Activated effector memory CD4-positive, alpha-beta T cell treated with Interleukin-2 at 50 U/mL for 16 hours (primary cell): ENCODE measurements at places on chromosomes 1 and 21.

DNA sequence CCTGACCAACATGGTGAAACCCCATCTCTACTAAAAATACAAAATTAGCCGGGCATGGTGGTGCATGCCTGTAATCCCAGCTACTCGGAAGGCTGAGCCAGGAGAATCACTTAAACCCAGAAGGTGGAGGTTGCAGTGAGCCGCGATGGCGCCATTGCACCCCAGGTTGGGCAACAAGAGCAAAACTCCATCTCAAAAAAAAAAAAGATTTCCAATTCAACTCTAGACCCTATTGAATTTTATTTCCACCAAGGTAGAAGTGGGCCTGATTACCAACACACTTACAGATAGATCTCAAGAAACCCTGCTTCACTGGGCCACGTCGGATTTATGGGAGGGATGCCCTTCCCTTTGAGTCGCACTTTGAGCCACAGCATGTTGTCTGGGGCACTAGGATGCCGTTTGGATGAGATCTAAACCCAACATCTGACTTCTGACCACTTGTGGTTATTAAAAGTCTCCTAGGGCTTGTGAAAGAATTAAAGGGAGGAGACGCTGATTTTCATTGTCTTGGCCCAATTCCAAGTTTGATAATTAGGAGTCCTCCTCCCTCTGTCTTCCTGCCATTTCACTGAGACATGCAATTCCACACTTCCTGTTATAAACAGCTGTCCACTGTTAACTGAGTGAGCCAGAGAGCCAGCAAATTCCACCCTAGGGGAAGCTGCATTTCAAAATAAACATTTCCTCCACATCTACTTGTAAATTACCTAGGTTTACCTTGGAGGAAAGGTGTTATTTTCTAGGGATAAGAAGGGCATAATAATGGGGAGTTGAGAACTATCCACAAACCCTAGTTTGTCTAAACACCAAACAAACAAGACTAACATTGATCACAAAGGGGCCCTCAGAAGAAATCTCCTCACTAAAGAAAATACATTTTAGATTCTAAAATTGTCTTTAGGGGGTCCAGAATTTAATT, 5.2 kb upstream of the RERE start:
- DNase-seq = no peak

DNA sequence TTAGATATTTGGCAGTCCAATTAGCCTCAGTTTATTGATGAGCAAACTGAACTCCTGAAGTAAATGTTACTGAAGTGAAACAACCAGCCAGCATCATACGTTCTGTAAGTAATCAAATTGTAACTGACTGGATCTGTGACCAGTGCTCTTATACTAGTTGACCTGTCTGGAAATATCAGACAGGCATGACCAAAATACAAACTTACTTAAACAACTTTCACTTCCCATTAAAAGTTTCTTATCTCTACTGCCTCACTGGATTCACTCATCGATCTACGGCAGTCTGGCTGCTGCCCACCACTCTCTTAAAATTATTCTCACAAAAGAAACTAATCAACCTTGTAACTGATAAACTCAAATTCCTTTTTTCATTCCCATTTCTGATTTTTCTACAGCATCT, 56.4 kb downstream of the WDR3 start:
- DNase-seq = no peak

GRCh38 chr1:157803851-157804250, 16.1 kb downstream of the FCRL1 start:
- DNase-seq = no peak

DNA sequence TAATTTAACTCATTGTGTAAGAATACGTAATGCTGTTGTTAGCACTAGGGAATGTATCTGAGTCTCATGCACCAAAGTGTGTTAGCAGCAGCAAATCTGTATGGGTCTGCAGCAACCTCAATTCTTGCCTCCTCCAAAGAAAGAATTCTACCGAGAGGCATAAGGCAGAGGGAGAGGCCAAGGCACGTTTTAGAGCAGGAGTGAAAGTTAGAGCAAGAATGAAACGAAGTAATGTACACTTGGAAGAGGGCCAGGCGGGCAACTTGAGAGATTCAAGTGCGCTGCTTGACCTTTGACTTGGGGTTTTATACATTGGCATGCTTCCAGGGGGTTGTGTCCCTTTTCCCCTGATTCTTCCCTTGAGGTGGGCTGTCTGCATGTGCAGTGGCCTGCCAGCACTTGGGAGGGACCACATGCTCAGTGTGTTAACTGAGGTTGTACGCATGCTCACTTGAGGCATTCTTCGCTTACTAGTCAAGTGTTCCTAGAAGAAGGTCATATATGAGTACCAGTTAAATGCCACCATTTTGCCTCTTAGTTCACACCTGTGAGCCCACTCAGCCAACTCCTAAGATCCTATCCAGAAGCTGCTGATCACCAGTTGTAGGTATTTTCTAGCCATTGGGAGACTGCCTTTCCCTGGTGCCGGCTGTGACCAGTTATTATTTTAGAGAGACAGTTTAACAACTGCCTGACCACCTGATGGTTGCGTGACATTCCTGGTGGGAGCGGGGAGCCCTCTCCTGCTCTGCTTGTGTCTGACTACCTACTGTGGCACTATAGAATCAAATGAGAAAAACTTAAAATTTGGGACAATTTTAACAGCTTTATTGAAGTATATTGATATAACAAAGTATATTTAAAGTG, 2.7 kb upstream of the CNN3 start:
- no peak for DNase-seq

DNA sequence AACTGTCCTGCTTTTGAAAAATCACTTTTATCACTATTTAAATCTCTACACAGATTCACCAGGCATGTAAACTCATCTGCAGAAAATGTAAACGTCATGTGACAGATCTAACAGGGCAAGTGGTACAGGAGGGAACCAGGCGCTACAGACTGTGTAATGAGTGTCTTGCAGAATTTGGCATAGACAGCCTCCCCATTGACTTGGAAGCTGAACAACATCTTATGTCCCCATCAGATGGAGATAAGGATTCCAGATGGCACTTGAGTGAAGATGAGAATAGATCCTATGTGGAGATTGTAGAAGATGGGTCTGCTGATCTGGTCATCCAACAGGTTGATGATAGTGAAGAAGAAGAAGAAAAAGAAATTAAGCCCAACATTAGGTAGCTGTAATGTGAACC, 50.3 kb downstream of the ZBTB8OS start:
- DNase-seq = no peak

- no peak for DNase-seq
These were observed 2.8 kb upstream of the MRPS15 start for GRCh38 chr1:36467027-36467410.

GRCh38 chr1:151693057-151693651, 23.4 kb downstream of the CELF3 start:
- DNase-seq = no peak

DNA sequence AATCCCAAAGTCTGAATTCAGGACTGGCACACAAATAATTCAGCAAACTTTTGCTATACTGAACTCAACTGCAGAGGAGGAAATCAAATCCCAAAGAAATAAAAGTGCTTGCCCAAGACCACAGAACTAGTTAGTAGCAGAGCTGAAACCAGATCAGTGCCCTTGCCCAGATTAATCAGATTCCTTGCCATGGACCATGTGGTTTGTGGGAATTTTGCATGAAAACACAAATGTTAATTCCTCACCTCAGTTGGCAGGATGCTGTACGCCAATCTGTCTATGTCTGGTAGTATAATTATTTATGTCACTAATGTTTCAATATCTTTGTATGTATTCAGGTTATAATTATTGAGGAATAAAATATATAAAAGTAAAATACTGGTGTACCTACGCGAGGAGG, 173.8 kb downstream of the DAB1 start:
- no peak for DNase-seq

- DNase-seq = no peak
These were observed 16.1 kb downstream of the CD101 start for GRCh38 chr1:117017648-117018047.

GRCh38 chr21:42991992-42992740, 17.8 kb downstream of the PKNOX1 start:
- no peak for DNase-seq

DNA sequence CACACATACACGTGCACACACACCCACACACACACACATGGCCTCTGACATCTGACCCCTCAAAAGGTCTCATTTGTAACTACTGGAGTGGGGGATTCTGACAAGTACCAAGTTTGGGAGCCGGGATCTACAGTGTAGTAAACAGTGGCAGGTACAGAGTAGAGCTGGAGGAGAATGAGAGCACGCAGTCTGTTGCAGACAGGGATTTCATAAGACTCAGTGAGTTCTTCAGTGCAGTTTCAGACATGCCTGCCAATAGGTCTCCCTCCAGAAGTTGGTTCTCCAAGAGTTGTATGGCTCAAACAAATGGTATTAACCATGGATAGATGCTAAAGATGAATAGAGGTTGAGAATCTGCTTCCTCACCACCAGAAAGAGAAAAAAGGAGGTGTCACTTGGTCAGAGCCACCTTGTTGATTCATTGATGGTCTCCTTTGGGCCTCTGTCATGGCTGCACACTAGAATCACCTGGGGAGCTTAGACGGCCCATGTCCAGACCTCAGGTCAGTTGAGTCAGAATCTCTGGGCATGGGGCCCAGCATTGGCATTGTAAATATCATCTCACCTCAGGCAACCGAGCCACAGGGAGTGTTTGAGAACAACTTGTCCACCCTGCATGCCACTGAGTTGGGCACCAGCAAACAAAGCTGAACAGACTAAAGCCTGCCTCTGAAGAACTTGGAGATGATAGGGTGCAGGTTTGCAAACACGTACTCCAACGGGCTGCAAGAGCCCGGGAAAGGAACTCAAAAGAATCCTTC, 122.1 kb downstream of the EDEM3 start:
- no peak for DNase-seq

- DNase-seq = no peak
These were observed 8.7 kb upstream of the MDM4 start for GRCh38 chr1:204507317-204508105.

DNA sequence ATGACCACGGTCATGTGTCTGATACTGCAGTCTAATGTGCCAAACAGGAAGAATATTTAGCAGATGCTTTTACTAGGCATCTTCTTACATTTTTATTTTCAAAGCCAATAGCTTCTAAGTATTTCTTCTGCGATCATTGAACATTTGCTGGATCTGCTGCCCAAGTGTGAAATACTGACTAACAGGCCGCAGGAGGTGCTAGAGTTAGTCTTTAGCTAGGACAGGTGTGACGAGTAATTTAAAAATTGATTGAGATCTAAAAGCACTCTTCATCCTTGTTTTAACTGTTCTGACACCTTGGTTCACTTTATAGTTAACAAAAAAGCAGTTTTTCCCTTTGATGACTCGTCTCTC, 748 bp upstream of the FAM78B start:
- no peak for DNase-seq

GRCh38 chr1:170929835-170930554, 5.3 kb upstream of the MROH9 start:
- no peak for DNase-seq

GRCh38 chr1:4880626-4881025, 226.2 kb downstream of the AJAP1 start:
- DNase-seq = no peak

DNA sequence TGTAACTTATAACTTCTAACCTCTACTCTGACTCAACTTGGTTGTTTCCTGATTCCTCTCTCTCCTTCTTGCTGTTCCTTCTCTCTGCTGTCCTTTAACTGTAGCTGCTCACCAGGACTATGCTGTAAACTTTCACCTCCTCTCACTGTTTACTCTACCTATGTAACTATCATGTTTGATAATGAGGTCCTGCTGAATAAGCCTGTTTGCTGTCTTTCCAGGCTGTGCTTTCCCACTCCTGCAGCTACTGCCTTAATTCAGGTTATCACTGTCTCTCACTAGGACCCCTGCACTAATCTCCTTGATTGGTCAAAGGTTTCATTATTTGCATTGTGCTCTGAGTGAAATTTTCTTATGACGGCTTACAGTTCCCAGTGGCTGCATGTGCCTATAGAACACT, 633.9 kb upstream of the PTBP2 start:
- no peak for DNase-seq

DNA sequence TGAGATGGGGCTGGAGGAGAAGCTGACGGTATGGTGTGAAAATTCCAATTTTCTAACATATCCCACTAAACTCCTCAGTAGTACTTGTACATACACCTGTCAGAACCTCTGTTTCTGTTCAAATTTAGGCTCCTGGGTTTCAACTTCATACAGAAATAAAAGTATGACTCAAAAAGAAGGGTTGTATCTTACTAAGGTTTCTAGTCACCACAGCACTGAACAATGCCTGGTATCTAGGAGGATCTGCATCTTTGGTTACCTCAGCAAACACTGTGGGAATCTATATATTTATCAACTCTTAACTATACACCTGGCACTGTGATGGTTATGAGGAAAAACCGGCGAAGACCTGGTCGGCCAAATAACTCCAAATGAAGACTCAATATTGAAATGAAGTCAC, 13.8 kb downstream of the RBM34 start:
- no peak for DNase-seq

- DNase-seq = no peak
These were observed 92.1 kb downstream of the OMA1 start for GRCh38 chr1:58454385-58454784.

DNA sequence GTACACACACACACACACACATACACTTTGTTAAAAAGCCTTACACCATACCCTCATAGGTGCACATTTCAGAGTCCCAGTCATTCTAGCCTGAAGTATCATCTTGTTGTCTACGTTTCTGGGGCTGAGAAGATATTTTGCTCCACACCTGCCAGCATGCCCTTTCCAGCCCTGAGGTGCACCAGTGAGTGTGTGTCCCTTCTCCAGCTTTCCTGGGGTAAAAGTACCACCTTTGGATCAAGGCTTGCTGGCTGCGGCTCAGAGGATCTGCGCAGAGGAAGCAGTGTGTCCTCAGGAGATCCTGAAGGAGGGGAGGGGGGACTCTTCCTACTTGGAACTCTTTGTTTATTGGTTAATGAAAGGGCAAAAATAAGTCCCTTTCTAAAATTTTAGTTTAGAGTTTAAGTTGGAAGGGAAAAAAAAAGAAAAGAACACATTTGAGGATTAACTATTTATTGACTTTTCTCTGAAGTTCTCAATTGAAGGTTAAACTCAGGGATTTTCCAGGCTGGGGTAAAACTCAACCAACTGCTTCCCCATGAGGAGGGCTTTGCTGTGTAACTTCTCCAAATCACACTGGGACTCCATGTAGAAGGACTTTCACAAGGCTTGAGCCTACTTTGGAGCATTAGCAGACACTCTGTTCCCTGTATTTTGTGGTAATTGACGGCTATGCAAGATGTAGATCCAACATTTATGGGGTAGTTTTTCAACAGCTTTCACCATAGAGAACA, 200.3 kb upstream of the SGIP1 start:
- no peak for DNase-seq

GRCh38 chr1:156852418-156852874, 6.5 kb downstream of the INSRR start:
- no peak for DNase-seq

DNA sequence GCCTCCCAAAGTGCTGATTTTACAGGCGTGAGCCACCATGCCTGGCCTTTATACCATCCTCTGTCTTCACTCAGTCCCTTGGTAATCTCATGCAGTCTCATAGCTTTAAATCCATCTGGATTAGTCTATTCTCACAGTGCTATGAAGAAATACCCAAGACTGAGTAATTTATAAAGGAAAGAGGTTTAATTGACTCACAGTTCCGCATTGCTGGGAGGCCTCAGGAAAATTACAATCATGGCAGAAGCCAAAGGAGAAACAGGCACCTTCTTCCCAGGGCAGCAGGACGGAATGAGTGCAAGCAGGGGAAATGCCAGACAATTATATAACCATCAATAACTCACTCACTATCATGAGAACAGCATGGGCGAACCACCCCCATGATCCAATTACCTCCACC, 49.1 kb upstream of the CPLANE2 start:
- no peak for DNase-seq

GRCh38 chr1:244801246-244801645, 34.2 kb upstream of the COX20 start:
- peak; percentile 24 for DNase-seq
